Activated B cell treated with CpG ODN at 0.5 μM for 24 hours (primary cell): ENCODE measurements at places on chromosomes 3 and 15.

- no peaks in the 10 kb centered on the region for H3K36me3 ChIP-seq
- no peak for DNase-seq
These were observed 644.5 kb upstream of the GRM7 start for GRCh38 chr3:6216135-6217026.

DNA sequence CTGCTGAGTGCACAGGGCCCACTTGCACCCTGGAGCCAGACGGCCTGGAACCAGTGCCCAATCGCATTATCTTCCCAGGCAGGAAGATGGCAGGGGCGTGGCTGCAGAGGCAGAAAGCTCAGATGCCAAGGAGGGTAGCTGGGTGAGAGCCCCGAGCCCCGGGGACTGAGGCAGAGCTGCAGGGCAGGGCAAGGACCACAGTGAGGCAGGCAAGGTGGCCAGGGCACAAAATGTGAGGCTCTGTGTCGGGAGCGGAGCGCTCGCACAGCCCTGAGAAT lies 1.6 kb upstream of the CCDC33 start:
- H3K27me3 ChIP-seq = peaks cover 5% of the 10 kb centered on the region
- DNase-seq = no peak
- H3K4me1 ChIP-seq = peaks cover 13% of the 10 kb centered on the region
- no peak overlapping the region for H3K4me3 ChIP-seq

GRCh38 chr3:12464181-12464580 lies 20.1 kb upstream of the TSEN2 start:
- no peak for DNase-seq
- no peak overlapping the region for H3K27ac ChIP-seq
- H3K36me3 ChIP-seq = no peaks in the 10 kb centered on the region
- H3K27me3 ChIP-seq = no peaks in the 10 kb centered on the region
- H3K4me1 ChIP-seq = no peaks in the 10 kb centered on the region

DNA sequence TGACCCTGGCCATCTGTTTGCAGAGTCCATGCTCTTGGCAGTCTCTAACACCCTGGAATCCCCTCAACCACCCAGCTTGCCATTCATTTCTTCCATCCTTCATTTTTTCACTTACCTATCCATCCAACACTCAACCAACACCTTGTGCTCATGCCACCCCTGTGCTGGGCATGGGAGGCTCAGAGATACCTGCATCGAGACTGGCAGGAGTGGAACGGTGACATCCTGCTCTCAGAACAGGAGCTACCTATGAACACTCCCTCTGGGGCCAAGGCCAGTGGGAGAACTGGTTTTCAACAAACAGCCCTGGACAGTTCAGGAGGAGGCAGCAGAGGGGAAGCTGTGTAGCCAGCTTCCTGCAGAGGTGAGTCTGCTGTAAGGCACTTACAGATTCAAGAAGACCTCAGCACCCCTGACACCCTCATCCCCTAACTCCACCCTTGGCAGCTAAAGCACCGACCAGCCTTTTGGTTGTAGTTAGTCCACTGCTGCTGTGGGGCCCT lies 19.5 kb upstream of the ATP2B2 start:
- H3K36me3 ChIP-seq = no peaks in the 10 kb centered on the region
- H3K4me1 ChIP-seq = no peaks in the 10 kb centered on the region
- DNase-seq = no peak
- peaks cover 29% of the 10 kb centered on the region for H3K27me3 ChIP-seq
- H3K4me3 ChIP-seq = no peak overlapping the region

DNA sequence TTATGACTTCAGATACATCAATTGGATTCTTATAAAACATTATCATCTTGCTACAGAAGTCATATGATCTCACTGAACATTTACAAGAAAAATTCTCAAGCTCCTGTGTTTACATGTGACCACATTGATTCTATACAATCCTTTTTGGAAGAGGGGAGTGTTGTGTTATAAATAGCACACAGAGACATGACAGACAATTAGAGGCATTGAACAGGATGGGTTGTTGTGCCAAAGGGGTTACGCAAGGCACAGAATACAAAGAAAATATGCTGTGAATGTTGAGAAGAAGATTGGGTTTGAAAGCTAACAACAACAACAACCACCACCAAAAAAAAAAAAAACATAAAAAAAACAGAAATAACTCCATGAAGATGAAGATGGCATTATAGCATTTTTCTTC lies 32.5 kb upstream of the TBL1XR1 start:
- no peak overlapping the region for H3K27ac ChIP-seq
- peaks cover 8% of the 10 kb centered on the region for H3K4me1 ChIP-seq
- H3K27me3 ChIP-seq = no peaks in the 10 kb centered on the region
- no peaks in the 10 kb centered on the region for H3K36me3 ChIP-seq

GRCh38 chr3:4113811-4114522 lies 189.2 kb upstream of the SETMAR start:
- H3K27ac ChIP-seq = no peak overlapping the region
- no peaks in the 10 kb centered on the region for H3K27me3 ChIP-seq
- H3K36me3 ChIP-seq = no peaks in the 10 kb centered on the region
- DNase-seq = no peak
- no peak overlapping the region for H3K4me3 ChIP-seq

DNA sequence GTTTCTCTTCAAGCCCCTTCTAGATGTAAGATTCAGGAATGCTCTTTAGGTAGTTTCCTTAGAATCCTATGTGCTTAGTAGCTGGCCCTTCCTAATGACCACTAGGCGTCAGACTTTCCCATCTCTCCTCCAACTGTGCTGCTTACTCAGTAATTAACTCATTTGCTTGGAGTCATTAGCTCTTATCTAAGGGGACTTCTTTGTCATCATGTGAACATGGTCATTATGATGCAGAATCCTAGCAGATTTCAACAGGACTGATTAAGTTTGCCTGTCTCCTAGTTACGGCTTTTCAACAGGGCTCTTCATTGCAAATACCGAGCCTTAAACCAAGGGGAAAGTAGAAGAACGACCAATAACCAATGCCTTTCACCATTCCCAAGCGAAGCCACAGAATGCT lies 46.4 kb downstream of the GJD2 start:
- H3K4me1 ChIP-seq = no peaks in the 10 kb centered on the region
- no peak overlapping the region for H3K27ac ChIP-seq
- no peaks in the 10 kb centered on the region for H3K36me3 ChIP-seq
- DNase-seq = no peak

DNA sequence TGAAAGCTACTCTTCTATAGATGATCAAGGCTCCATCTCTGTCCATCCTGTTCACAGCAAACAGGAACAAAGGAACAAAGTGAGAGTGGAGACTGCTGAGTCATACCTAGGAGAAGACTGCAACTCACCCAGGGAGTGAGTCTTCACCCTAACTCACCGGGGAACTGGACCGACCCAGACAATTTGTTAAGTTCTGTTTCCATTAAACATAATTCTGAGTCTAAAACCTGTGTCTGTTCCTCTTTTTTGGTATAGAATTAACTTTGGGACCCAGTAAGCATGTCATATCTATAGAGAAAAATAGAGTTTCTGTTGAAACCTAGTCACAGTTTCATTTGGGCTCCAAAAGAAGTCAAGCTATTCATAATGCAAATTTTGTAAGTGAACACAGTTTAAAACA lies 21.6 kb downstream of the CCDC80 start:
- H3K4me1 ChIP-seq = no peaks in the 10 kb centered on the region
- no peak for DNase-seq
- H3K36me3 ChIP-seq = no peaks in the 10 kb centered on the region
- peak overlapping the region; percentile 41 for H3K27ac ChIP-seq
- H3K27me3 ChIP-seq = peaks cover 3% of the 10 kb centered on the region
- H3K4me3 ChIP-seq = no peak overlapping the region

- H3K27me3 ChIP-seq = no peaks in the 10 kb centered on the region
- no peak for DNase-seq
- H3K4me3 ChIP-seq = no peak overlapping the region
These were observed 15.3 kb downstream of the SEC61A1 start for GRCh38 chr3:128067489-128067888.

- no peaks in the 10 kb centered on the region for H3K27me3 ChIP-seq
- peak overlapping the region; percentile 52 for H3K4me3 ChIP-seq
These were observed 285.1 kb downstream of the LPP start for GRCh38 chr3:188439080-188439479.

- no peak overlapping the region for H3K4me3 ChIP-seq
- peaks cover 64% of the 10 kb centered on the region for H3K36me3 ChIP-seq
- H3K27ac ChIP-seq = peak overlapping the region; percentile 44
These were observed 23.6 kb downstream of the KCNMB3 start for GRCh38 chr3:179227349-179227748.

GRCh38 chr3:171840811-171841619 lies 2.1 kb upstream of the TMEM212 start:
- no peak overlapping the region for H3K4me3 ChIP-seq
- H3K36me3 ChIP-seq = no peaks in the 10 kb centered on the region
- H3K27ac ChIP-seq = no peak overlapping the region
- DNase-seq = no peak

DNA sequence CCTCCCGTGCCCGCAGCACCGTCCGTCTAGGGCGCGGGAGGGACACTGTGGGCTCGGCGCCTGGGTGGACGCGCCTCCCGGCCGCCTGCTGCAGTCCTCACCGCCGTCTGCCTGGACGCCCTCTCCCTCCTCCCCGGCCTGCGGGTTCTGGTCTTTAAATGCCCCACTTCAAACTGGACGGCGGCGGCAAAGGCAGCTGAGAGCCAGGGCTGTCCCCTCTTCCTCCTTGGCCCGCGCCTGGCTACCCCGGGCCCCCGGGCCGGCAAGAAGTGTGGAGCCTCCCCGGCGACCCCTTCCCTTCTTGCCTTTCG lies 426 bp downstream of the CBLB start:
- peak overlapping the region; percentile 100 for H3K4me3 ChIP-seq
- no peaks in the 10 kb centered on the region for H3K27me3 ChIP-seq
- peaks cover 57% of the 10 kb centered on the region for H3K4me1 ChIP-seq
- H3K36me3 ChIP-seq = peaks cover 37% of the 10 kb centered on the region

- H3K4me3 ChIP-seq = no peak overlapping the region
- no peaks in the 10 kb centered on the region for H3K36me3 ChIP-seq
- DNase-seq = no peak
- no peaks in the 10 kb centered on the region for H3K4me1 ChIP-seq
- H3K27me3 ChIP-seq = no peaks in the 10 kb centered on the region
- no peak overlapping the region for H3K27ac ChIP-seq
These were observed 100.1 kb downstream of the LRTM1 start for GRCh38 chr3:54827776-54828175.

DNA sequence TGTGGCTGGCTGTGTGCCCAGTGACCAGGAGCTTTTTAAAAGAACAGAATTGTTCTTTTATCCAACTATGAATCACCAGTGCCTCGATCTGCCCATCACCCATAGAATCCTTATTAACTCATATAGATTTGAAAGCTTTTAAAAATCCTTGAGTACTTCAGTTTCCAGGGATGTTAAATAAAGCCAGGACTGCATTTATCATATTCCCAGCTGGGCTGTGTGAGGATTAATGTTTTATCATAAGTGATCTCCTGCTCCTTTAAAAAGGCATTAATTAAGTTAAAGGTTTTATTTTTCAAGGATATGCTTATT lies 234.0 kb downstream of the MYRIP start:
- H3K27me3 ChIP-seq = no peaks in the 10 kb centered on the region
- no peaks in the 10 kb centered on the region for H3K36me3 ChIP-seq
- no peak overlapping the region for H3K27ac ChIP-seq
- no peak overlapping the region for H3K4me3 ChIP-seq
- DNase-seq = no peak
- H3K4me1 ChIP-seq = no peaks in the 10 kb centered on the region

DNA sequence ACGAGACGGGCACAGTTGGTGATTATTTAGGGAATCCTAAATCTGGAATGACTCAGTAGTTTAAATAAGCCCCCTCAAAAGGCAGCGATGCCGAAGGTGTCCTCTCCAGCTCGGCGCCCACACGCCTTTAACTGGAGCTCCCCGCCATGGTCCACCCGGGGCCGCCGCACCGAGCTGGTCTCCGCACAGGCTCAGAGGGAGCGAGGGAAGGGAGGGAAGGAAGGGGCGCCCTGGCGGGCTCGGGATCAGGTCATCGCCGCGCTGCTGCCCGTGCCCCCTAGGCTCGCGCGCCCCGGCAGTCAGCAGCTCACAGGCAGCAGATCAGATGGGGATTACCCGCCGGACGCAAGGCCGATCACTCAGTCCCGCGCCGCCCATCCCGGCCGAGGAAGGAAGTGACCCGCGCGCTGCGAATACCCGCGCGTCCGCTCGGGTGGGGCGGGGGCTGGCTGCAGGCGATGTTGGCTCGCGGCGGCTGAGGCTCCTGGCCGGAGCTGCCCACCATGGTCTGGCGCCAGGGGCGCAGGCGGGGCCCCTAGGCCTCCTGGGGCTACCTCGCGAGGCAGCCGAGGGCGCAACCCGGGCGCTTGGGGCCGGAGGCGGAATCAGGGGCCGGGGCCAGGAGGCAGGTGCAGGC lies 318.0 kb downstream of the FGF12 start:
- H3K4me3 ChIP-seq = peak overlapping the region; percentile 11
- peaks cover 46% of the 10 kb centered on the region for H3K27me3 ChIP-seq

GRCh38 chr3:185473290-185473815 lies 25.5 kb downstream of the TMEM41A start:
- H3K4me3 ChIP-seq = no peak overlapping the region
- no peak overlapping the region for H3K27ac ChIP-seq
- DNase-seq = no peak

- peaks cover 28% of the 10 kb centered on the region for H3K27me3 ChIP-seq
- no peak within 1 kb of the TSS for H3K4me3 ChIP-seq
These were observed at the start of gene AHSG for GRCh38 chr3:186612721-186613636. AHSG (plus strand) TSS chr3:186613060; CDS start chr3:186613142, 82 bp downstream.

DNA sequence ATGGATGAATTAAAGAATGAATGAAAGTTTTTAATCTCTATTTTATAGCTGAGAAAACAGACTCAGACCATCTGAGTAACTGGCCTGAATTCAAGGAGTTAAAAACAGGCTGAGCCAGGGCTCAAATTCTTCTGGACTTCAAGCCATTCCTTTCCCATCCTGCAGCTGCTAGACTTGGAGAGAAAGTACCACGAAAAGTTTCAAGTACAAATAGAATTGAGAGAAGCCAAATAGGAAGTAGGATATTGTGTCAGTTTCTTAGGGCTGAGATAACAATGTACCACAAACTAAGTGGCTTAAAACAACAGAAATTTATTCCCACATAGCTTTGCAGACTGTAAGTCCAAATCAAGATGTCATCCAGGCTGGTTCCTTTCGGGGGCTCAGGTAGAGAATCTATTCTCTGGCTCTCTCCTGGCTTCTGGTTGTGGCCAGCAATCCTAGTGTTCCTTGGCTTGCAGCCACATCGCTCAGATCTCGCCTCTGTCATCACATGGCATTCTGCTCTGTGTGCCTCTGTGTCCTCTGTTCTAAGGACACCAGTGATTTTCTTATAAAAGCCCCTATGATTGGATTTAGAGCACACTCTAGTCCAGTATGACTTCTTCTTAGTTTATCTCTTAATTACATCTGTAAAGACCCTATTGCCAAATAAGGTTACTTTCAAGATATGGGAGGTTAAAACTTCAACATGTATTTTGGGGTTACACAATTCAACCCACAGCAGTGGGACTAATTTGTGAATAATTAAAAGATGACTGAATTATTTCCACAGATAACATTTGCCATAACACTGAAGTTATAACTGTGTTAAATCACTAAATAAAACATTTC lies 25.7 kb upstream of the GOLIM4 start:
- H3K27me3 ChIP-seq = peaks cover 6% of the 10 kb centered on the region
- no peak overlapping the region for H3K27ac ChIP-seq
- H3K4me3 ChIP-seq = no peak overlapping the region
- H3K4me1 ChIP-seq = no peaks in the 10 kb centered on the region

DNA sequence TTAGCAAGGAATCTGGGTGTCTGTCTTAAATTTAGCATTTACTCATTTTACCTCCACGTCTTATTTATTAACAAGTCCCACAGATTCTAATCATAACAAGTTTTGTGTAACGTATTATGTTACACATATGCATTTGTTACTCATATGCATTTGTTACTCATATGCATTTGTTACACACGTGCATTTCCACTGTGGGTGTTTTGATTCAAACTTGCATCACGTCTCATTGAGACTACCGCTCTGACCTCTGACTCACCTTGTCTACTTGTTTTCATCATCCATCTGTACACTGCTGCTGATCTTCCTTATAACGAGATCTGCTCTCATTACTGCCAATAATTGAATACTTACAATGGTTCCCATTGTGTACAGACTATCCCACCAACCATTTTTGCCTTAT lies 1141.4 kb downstream of the TBL1XR1 start:
- no peak overlapping the region for H3K4me3 ChIP-seq
- H3K4me1 ChIP-seq = no peaks in the 10 kb centered on the region
- H3K36me3 ChIP-seq = no peaks in the 10 kb centered on the region
